ENCODE measurements at places on chromosomes 13 and 19.

- DNase-seq = no peak
Observed at GRCh38 chr19:4362101-4362828, 18.9 kb downstream of the MPND start.

DNA sequence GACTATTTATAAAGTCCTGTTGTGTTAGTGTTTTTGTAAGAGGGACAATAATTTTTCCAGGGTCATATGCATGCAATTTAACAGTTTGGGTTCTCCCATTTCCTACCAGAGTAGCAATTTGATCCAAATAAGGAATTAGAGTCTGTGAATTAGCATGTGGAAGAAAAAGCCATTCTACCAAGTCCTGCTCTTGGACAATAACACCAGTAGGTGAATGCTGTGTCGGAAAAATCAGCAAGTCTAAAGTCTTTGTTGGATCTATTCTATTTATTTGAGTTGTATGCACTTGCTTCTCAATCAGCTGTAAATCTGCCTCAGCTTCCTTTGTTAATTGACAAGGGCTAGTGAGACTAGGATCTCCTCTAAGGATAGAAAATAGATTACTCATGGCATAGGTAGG is 21.4 kb upstream of the IL17D start:
- DNase-seq = no peak

GRCh38 chr13:40485611-40486517 is 180.6 kb downstream of the FOXO1 start:
- DNase-seq = no peak

DNA sequence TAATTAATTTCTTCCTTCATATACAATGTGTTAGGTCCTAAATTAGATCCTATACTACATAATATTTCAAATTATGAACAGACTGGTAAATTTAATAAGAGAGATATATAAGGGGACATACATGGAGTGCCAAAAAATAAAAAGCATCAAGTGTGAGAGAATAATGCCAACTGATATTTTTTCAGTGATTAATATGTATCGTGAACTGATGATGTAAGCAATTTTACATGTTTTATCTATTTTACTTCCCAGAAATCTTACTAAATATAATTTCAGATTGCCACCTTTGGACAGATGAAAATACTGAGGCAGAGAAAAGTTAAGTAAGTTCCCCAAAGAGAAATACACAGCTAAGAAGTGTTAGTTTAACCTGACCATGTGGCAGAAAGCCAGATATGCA is 870.8 kb downstream of the SLITRK5 start:
- DNase-seq = no peak

GRCh38 chr13:110699148-110700145 is 6.5 kb downstream of the CARS2 start:
- no peak for DNase-seq

GRCh38 chr19:8129061-8129618 is 20.3 kb downstream of the FBN3 start:
- DNase-seq = no peak

- no peak for DNase-seq
Observed at GRCh38 chr19:8518536-8518935, 4.6 kb upstream of the ZNF414 start.

DNA sequence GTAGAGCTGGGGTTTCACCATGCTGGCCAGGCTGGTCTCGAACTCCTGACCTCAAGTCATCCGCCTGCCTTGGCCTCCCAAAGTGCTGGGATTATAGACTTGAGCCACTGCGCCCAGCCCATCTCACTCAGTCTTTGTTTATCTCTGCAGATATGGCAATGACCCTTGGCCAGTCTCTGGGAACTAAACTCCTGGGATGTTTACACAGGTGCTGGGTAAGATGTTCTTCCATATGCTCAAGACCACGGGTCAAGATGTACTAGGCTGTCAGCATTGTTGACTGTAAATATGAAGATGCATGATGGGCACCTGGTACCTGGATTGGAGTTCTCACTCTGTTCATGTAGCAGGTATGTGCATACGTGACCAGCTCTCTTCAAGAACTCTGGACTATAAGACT is 35.8 kb downstream of the ZNF473 start:
- DNase-seq = no peak

DNA sequence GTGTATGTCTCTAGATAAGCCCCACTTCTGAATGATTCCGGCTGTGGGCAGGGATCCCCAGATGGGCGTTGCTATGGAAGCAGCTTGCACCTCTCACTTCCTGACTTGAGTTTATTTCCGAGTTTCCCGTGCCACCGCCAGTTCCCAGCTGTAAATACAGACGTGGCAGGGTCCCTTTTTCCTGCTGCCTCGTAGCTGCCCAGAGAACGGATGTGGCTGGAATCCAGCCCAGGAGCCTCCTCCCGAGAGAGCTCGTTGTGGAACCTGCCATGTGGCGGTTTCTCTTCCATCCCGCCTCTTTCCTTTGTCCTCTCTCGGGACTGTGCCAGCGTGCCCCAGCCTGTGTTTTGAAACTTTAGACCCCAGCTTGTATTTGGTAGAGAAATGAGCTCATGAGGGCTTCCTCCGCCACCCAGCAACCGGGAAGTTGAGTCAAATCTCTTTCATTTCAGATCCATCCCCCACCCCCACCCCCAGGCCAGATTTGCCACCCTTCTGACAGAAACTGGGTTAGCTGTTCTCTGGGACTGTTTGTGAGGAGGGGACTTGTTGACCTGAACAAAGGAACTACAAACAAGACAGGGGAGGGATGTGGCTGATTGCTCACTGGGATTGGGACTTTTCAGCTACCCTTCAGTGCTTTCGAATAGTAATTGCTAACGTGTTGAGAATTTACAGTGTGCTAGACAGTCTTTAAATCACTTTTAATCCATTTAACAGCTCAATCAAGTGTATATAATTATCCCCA is 96.6 kb downstream of the SIPA1L3 start:
- peak; percentile 71 for DNase-seq

- DNase-seq = no peak
Observed at GRCh38 chr19:12841094-12841493, 2.8 kb downstream of the MAST1 start.

- DNase-seq = no peak
Observed at GRCh38 chr19:5934774-5935472, 20.9 kb downstream of the CAPS start.

- no peak for DNase-seq
Observed at GRCh38 chr19:42079886-42080763, 4.2 kb downstream of the ZNF574 start.

DNA sequence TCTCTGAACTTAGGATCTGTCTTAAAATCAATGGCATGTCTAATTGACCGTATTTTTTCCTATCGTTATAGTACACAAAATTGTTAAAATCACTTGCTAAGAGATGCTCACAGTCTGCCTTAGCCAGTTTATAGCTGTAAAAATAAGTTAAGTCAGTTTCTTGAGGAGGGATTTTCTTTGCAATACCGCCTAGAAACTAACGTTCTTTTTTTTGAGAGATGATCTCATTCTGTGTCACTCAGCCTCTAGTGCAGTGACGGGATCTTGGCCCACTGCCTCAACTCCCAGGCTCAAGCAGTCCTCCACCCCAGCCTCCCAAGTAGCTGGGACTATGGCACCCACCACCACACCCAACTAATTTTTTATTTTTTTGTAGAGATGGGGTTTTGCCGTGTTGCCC is 4.4 kb downstream of the CKAP2 start:
- no peak for DNase-seq

DNA sequence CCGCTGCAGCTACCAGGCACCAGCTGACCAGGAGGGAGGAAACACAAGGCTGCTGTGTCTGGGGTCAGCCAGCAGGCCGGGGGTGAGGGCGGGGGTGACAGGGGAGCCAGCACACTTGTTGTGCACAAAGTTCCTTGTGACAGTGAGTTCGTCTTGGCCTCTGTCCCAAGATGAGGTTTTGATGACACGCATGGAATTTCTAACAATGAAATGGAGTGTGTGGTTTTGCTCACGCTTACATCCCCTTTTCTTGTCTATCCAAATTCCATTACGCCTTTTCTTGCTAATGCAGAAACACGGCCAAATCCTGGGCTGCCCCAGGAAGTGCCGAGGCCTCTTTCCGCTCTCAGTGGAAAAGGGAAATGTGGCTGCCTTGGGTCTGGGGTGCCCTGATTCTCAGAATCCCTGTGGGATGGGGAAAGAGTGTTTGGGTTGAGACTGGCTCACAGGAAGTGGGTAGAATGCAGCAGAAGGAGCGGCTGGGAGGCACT is 73.8 kb downstream of the GADD45B start:
- DNase-seq = no peak

DNA sequence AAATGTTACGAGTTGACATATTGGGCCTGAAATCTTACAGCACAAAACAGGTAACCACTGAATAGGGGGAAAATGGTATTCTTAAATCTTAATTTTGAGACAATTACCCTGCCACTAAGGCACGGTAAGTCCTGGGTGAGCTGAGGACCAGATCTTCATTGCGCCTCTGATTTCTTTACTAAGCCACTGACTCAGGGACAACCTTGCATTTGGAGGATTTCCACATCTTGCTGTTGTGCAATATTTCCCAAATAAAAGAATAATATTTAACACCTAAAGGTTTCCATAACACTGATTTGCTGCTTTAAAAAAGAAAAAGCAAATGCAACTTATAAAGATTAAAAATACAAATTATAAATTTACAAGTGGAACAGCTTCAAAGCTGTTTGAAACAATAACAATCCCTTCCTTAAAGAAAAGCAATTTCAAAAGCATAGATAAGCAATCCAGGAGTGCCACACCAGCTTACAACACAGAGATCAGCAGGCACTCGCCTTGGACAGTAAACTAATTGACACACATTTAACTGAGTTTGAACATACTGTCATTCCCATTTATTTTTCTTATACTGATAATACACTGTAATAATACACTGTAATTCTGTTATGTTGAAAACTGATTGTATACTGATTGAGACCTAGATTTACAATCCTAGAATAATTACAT is 79.6 kb upstream of the DOCK9 start:
- DNase-seq = no peak

- DNase-seq = peak; percentile 28
Observed at GRCh38 chr19:43439032-43439708, 24.5 kb downstream of the TEX101 start.

DNA sequence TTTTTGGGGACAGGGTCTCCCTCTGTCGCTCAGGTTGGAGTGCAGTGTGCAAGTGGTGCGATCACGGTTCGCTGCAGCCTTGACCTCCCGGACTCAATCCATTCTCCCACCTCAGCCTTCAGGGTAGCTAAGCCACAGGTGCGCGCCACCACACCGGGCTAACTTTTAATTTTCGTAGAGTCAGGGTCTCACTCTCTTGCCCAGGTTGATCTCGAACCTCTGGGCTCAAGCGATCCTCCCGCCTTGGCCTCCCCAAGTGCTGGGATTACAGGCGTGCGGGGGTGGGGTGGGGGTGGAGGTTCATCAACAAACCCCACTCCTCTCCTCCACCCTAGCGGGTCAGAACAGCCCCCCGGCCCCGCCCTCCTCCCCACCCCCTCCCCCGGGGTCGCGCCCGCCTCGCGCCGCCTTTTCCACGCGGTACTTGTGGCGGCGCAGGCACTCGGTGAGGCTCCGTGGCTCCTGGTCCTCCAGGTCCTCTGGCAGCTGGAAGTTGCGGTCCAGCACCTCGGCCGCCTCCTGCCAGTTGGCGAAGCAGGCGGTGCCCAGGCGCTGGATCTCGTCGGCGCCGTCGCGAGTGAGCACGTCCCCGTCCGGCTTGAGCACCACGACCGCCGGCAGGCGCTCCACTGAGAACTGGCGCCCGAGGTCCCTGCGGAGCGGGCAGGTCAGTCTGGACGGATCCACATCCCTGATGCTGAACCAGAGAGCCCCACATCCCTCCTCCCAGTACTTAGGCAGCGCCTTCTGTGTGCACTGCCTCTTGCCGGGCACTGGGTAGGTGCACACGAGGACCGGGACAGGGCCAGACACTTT is 5.2 kb downstream of the NXNL1 start:
- no peak for DNase-seq

DNA sequence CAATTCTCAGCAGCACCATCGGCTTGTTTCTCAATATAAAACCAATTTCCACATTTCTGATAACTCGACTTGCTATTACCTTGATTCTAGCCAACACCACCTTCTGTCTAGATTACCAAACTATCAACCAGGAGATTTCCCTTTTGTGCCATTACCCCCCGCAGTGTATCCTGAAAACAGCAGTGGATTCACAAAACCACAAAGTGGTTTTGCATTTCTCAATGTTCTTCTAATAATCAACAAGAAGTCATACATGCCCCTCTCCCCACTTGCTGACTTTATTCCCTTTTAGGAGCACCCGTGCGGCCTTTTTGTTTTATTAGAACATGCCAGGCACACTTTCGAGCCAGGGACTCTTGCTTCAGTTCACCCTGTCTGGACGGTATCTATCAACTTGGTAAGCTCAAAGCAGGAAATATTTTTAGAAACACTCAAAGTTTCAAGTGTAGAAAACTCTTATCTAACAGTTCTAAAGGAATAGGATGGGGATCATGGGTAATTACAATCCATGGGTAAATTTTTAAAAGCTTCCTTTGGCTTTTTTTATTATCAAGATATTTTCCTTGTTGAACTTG is 967.4 kb downstream of the EFNB2 start:
- DNase-seq = no peak

DNA sequence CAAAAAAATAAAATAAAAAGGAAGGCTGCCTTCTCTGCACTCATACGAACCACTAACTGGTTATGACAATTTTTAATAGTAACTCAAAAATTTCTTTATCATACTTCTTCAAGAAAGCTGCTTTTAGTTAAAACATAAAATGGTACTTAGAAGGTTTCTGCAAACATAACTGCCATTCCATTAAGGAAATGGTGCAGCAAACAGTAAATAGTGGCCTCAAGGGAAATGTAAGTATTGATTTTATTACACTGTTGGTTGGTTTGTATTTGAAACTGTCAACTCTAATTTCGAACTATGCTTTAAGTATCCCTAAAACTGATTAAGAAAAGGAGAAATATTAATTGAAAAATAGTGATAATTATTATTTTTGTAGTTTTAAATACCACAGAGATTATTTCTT is 278.0 kb downstream of the DACH1 start:
- no peak for DNase-seq

GRCh38 chr19:32129141-32129540 is 216.3 kb upstream of the ZNF507 start:
- DNase-seq = no peak

GRCh38 chr19:17512574-17512939 is 1.1 kb downstream of the PGLS start:
- no peak for DNase-seq

GRCh38 chr13:47893527-47893926 is 107.5 kb downstream of the SUCLA2 start:
- no peak for DNase-seq
